ENCODE measurements at places on chromosomes 5 and 9.

GRCh38 chr5:107359916-107360234, 310.9 kb downstream of the EFNA5 start:
- no peak for DNase-seq

GRCh38 chr5:170388818-170389549, at the start of gene KCNMB1:
KCNMB1 (minus strand) TSS chr5:170389367; CDS start chr5:170385447, 3,920 bp downstream.
- DNase-seq: no peak

- DNase-seq: no peak
Measured at GRCh38 chr9:93623753-93624152, 47.4 kb downstream of the PHF2 start.

DNA sequence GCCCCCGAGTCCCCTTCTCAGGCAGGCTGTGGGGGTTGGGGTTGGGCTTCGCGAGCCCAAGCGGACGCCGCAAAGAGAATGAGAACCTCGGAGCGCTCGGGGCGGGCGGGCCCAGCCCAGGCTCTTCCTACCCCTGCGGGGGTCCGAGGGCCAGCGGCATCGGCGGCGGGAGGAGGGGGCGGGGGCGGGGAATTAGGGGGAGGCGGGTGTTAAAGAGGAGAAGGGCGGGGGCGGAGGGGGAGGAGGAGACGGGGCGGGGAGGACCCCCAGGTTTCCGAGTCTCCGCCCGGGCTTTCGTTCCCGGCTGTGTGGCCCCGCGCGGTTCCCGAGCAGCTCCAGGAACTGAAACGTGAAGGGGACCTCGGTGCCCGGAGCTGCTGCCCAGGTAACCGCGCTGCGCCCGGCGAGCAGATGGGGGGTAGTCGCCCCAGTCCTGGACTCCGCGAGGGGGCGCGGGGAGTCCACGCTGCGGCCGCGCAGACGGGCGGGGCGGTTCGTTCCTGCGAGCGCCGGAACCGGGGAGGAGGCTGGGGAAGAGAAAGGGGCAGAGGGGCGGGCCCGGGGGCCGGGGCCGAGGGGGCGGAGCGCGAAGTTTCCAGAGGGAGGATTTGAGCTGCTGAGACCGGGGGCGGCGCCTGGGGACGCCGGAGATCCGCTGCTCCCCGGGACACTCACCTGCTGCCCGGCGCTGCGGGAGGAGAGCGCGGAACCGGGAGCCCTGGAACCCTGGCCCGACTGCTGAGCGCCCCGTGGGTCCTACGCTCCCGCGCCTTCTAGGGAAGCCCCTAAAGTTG, 38.4 kb upstream of the PLEKHG4B start:
- DNase-seq: no peak

DNA sequence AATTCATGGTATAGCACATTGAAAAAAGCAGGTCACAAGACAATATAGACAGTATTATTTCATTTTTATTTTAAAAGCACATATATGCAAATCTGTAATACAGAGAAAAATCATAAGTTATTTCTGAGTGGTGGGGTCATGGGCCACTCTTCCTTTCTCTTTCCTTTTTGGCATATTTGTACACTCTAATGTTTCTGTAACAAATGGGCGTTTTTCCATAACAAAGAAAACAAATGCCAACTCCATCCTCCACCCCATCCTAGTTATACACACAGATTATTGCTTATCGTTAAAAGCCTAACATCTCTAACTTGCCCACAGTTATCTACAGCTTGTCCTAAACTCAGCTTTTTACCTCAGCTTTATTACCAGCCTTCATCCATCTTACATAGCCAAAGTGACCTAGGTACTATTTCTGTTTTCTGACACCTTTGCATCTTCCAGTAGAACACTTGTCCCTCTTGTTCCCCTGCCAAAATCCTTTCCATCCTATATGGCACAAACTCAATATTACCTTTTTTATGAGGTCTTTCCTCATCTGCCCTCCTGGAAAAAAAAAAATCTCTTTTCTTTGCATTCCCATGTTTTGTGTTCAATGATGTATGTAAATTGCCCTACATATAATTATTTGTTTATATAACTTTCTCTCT, 4.1 kb downstream of the KIAA0825 start:
- DNase-seq: no peak

GRCh38 chr9:469672-470551, 255.2 kb downstream of the DOCK8 start:
- peak; percentile 85 for DNase-seq

- no peak for DNase-seq
Measured at GRCh38 chr9:133359399-133360175, 3.2 kb downstream of the SURF2 start.

DNA sequence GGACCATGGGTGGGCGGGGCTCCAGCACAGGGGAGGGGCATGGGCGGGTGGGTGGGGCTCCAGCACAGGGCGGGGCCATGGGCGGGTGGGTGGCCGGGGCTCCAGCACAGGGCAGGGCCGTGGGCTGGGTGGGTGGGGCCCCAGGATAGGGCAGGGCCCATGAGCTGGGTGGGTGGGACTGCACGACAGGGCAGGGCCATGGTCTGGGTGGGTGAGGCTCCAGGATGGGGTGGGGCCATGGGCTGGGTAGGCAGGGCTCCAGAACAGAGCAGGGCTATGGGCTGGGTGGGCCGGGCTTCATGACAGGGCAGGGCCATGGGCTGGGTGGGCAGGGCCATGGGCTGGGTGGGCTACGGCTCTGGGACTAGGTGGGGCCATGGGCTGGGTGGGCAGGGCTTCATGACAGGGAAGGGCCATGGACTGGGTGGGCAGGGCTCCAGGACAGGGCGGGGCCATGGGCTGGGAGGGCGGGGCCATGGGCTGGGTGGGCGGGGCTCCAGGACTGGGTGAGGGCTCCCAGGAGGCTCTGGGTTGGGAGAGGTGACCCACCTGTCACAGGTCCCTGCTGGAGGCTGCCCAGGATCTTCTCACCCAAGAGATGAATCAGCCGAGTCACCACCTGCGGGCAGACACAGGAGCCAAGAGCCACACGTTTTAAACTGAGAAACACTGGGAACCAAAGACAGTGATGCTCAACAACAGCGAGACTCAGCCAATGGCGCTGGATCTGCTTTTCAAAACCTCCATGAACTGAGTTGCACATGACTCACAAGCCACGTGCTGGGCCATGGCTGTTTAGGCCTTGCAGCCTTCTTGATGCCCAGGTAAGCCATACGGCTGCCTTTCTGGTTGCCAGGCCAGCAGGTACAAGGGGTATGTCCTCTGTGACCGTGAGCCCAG, 33.6 kb upstream of the NSMF start:
- no peak for DNase-seq

GRCh38 chr5:159113405-159113804, 13.7 kb upstream of the EBF1 start:
- DNase-seq: no peak

- no peak for DNase-seq
Measured at GRCh38 chr5:32585122-32585445, 273 bp upstream of the SUB1 start.

DNA sequence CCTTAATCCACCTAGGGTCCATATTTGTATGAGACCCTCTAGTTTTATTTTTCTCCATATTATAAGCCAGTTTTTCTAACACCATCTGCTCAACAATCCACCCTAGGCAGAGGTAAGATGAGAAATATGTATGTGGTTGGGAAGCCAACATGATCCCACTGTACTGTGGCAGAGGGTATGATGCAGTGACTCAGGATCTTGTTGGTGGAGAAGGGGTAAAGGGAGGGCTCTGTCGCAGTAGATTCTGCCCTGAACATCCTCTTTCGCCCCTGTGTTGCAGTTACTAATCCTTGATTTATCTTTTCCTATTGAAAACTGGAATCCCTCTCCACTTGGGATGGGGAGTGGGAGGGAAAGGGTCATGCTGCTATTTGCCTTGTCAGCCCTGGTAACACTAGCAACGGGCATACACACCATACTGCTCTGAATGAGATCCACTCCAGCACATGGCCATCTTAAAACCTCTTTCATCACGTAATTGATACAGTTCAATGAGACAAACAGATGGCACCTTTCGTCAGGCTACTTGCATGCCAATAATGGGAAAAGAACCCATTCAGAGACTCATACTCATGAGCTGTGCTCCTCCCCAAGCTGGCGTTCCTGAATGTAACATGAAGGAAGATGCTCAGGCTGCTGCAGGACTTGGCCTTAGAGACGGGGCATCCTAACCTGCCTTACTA, 63.0 kb downstream of the ADAMTS12 start:
- no peak for DNase-seq

- DNase-seq: no peak
Measured at GRCh38 chr9:113289091-113289490, 13.6 kb downstream of the PRPF4 start.

- no peak for DNase-seq
Measured at GRCh38 chr5:146475906-146476305, 28.8 kb downstream of the TCERG1 start.

DNA sequence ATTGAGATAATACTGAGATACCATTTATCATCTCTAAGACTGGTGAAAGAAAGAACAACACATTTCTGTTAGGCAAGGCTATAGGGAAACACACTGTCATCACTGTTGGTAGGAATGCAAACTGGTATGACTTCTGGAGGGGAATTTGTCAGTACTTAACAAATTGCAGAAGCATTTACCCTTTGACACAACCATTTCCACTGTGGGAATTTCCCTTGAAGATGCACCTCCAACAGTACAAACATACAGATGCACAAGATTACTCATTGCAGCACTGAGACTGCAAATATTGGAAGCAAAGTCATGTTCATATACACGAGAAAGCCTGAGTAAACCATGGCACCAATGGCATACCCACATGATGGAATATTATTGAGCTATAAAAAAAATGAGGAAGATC, 17.6 kb downstream of the GM2A start:
- no peak for DNase-seq

DNA sequence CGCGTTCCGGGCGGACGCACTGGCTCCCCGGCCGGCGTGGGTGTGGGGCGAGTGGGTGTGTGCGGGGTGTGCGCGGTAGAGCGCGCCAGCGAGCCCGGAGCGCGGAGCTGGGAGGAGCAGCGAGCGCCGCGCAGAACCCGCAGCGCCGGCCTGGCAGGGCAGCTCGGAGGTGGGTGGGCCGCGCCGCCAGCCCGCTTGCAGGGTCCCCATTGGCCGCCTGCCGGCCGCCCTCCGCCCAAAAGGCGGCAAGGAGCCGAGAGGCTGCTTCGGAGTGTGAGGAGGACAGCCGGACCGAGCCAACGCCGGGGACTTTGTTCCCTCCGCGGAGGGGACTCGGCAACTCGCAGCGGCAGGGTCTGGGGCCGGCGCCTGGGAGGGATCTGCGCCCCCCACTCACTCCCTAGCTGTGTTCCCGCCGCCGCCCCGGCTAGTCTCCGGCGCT, at the start of gene DAPK1:
DAPK1 (plus strand) TSS at position 264 of the 442 bp plus-strand sequence. CDS start 1,211 bp downstream, outside the sequence.
- DNase-seq: no peak

GRCh38 chr5:27472000-27472763, 433.8 kb upstream of the CDH9 start:
- no peak for DNase-seq

- DNase-seq: no peak
Measured at GRCh38 chr9:135502873-135503321, 2.4 kb downstream of the MRPS2 start.

DNA sequence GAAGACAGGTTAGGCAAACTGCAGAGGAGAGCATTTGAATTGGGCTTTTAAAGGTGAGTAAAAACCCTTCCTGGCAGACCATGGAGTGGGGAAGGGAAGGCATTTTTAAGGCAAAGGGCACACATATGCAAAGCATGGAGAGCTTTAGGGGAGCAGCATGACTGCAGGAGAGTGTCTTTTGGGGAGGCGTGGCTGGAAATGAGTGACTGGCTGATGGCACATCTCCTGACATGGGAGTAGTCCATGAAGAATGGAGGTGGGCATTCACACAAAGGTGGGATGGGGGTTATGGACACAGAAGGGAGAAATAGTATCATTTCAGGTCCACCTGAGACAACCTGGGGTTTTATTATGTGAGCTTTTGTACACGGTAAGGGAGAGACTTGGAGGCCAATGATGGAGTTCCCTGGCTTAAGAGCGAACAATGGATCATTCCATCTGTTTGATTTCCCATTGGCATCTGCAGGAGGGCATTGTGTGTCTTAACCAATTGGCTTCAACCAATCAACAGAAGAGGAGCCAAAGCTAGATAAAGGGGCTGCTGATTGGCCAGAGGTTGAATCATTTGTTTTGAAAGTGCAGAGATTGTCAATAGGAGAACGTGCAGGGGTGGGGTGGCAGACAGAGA, 2.1 kb downstream of the NSG2 start:
- DNase-seq: no peak

DNA sequence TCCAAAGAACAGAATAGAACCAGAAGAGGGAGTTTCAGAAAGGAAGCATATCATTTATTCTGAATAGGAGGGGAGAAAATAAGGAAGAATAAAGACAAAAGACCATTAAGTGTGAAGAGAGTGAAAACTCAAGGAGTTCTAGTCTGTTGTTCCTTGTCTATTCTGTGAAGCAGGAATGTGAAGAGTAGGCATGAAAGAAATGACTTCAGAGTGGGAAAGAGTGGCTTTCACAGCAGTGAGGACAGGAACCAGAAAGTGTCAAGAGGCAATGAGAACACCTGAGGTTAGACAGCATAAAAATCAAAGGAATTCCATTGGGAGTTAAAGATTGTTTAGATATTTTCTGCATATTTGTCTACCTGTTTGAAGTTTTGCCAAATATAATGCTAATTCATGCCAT, 768.8 kb upstream of the GRAMD2B start:
- DNase-seq: no peak

GRCh38 chr5:138330813-138331448, 673 bp downstream of the CDC25C start:
- DNase-seq: no peak

GRCh38 chr5:124546643-124547042, 199.8 kb downstream of the ZNF608 start:
- DNase-seq: no peak

GRCh38 chr5:73624888-73625287, 1.1 kb upstream of the ARHGEF28 start:
- DNase-seq: no peak

GRCh38 chr5:66666778-66667177, 70.6 kb downstream of the MAST4 start:
- no peak for DNase-seq

DNA sequence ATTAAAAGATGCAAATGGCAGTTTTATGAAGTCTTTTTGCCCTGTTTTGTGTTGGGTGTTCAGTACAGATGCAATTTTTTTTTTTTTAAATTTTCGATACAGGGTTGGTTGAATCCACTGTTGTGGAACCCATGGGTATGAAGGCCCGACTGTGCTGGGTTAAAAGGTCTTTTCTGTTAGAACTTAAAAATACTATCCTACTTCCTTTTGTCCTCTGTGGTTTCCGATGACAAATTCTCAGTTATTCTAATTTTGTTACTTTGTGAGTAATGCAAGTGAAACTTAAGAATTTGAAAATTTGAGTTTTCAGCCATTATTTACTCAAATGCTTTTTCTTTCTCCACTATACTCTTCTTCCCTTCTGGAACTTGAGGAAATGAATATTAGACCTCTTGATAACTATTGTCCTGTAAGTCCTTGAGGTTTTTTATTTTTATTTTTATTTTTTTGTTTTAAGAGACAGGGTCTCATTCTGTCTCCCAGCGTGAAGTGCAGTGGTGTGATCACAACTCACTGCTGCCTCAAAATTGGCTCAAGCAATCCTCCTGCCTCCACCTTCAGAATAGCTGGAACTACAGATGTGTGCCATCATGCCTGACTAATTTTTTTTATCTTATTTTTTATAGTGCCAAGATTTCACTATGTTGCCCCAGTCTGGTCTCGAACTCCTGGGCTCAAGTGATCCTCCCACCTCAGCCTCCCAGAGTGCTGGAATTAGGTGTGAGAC, 67.5 kb downstream of the ZCCHC7 start:
- no peak for DNase-seq

All from stimulated activated CD8-positive, alpha-beta memory T cell treated with anti-CD3 and anti-CD28 coated beads, Interleukin-2, amount 100 ng/mL, for 1 hour (primary cell).